ENCODE measurements at places on chromosomes 1 and 21.
A peak's percentile ranks its signal among the peaks of the same experiment; 100 is the strongest.

- DNase-seq, result no peak
Measured at GRCh38 chr1:185532856-185533255, 201.3 kb upstream of the HMCN1 start.

GRCh38 chr1:52677076-52677806 is 20.9 kb downstream of the COA7 start:
- DNase-seq, result no peak

DNA sequence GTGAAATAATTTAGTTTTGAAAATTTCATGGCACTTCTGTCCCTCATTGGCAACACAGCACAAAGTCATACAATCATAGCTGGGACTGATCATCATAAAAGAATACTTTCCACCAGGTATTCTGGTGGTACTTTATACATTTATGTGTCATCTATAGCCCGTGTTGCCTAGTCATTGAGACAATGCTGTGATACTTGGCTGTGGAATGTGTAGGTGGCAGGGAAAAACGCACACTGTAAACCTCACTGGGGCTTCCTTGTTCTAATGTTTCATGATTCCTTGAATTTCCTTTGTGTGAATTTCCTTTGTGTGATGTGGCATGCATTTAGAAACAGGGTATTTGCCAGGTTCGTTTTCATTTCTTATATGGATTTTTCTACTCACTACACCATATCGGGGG is 118.3 kb downstream of the FMN2 start:
- DNase-seq, result no peak

DNA sequence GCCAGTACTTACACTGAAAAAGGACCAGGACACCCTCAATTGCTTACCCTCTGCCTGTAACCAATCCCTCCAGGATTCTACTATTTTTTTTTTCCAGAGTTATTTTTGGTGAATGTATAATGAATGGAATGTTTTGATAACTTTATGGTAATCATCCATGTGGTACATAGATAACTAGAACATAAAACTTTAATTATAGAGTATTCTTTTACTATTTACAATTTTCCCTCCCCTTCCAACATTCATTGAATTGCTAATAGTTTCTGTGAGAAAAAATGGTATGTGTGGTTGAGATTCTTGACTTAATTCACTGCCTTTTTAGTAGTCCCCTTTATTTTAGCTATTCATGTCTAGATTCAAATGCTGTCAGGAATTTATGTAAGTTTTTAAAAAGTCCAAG is 164.6 kb downstream of the CYYR1 start:
- DNase-seq, result no peak

DNA sequence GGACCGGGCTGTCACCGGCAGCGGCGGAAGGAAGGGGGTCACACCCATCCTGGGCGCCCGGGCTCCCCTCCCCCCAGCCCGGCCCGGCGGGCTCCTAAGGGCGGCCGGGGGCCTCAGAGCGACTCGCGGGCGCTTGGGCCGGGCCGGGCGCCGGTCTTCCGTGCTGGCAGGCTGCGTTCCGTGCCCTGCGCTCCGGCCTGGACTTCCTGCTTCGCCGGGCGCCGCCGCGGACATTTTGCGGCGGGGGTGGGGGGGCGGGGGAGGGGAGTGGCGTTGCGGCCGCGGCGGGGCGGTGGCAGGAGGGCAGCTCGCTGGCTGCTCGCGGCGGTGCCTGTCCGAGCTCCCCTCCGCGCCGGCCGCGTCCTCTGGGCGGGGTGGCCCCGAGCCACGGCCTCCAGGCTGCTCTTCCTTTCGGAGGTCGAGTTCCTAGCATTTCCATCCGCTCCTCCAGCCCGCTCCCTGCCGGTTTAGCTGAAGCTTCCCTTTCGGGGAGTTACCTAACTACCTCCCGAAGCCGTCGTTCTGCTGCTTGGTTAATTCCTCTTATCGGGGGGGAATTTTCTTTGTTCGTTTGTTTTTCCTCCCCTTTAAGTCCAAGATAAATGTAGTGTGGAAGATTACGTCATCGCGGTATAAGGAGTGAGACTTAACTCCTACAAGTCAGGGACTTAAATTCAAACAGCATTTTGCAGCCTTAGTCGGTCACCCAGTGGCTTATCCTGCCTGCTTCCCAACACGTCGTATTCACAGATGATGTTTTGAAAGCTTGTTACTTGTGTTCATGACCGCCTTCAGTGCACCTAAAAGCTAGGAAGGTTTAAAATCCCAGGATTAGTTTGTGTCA is 730 bp downstream of the CDC42 start:
- DNase-seq, result no peak

GRCh38 chr1:154006136-154006535 is 15.6 kb downstream of the RPS27 start:
- no peak for DNase-seq

GRCh38 chr1:44740179-44740617 is 561 bp downstream of the KIF2C start:
- no peak for DNase-seq

DNA sequence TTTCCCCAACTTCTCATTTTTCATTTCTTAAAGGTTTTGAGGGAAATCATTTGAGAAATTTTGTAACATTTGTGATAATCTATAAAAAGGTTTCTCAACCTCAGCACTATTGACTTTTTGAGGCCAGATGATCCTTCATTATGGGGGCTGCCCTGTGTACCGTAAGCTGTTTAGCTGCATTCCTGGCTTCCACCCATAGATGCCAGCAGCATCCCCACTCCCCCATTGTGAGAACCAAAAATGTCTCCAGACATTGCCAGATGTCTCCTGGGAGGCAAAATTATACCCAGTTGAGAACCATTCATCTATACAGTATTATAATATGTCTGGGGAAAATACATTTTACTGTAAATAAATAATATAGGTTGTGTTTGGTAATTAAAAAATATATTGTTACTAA is 146.0 kb downstream of the PBX1 start:
- DNase-seq, result no peak

DNA sequence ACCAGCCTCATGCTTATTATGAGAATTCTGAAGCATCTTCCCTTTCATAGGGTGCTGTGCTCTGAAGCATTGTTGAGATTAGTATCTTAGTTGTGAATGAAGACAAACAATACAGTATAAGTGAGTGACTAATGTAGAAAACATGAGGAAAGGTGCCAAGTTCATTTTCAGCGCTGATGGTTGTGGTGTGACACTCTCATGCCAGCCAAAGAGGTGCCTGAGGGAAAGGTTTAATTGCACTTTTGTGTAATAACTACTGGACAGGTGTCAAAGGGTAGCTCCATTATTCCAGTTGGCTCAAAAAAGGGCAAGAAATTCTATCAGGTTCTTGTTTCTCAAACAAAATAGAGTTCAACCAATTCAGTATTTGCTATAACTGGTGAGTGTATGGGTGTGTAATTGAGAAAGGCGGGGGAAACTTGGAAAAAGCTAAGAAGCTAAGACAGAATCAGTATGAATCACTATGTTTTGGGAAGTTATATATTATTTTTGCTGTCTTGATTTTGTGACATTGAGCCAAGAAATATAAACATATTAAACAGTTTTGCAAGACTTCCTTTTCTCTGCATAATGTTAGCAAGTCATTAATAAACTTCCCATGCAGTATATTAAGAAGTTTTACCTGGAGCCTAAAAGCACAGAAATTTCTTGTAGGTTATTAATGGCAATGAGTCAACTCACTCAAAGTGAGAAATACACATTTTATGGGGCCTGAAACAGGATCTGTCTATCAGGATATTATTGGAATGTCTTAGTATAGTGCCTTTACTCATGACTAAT is 31.8 kb downstream of the KCNK2 start:
- DNase-seq, result peak; percentile 84

DNA sequence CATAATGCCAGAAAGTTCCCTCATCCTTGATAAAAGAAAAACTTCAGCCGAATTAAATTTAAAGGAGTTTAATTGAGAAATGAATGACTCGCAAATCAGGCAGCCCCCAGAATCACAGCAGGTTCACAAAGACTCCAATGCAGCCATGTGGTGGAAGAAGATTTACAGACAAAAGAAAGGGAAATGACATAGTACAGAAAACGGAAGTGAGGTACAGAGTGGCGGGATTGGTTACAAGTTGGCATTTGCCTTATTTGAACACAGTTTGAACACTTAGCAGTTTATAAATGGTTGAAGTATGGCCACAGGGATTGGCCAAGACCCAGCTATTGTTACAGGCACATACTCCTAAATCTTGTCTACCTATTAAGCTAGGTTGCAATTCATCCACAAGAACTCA is 46.6 kb downstream of the HIVEP3 start:
- DNase-seq, result no peak

- no peak for DNase-seq
Measured at GRCh38 chr1:173161510-173162221, 45.5 kb downstream of the TNFSF4 start.

DNA sequence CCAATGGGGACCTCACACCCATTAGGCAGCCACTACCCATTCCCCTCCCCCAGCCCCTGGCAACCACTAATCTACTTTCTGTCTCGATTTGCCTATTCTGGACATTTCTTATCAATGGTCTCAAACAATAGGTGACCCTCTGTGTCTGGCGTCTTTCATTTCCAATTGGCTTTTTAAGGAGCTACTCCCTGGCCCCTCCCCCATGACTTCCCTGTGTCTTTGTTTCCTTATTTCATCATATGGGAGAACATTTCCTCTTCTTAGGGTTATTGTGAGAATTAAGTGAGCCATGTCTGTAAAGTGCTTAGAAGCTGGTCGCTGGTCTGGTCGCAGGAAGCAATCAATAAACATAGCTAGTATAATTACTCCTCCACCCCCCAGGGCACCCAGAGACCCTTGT is 80.9 kb downstream of the SPSB1 start:
- DNase-seq, result no peak

DNA sequence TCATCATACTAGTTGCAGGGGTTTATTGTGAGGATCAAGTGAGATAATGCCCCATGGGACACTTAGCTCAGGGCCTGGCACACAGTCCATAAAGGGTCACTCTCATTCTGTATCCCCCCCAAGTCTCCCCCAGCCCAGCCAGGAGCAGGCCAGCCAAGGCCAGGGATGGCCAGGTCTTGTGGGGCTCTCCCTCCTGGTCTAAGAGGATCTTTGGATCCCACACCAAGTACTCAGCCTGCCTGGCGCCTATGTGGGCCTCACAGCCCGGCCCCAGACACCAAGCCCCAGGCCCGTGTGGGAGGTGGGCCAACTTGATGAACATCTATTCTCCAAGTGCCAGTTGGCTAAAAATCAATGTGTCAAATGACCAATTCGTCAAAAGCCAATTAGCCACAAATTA is 117.8 kb downstream of the GLIS1 start:
- DNase-seq, result no peak

DNA sequence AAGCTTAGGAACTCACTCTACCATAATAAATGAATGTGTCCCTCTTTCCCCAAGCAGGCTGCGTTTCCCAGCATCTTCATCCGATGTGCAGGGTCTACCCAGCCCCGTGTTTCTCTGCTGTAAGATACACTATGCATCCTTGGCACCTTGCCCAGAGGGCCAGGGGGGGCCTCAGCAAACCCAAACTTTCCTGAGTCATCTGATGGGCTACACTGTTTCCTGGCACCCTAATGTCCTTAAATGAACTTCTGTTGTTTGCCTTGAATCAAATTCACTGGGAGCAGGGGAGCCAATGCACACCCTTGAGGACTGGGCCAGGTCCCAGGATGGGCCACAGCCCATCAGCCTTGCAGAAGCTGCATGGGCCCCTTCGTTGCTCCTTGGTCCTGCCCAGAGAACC is 145.5 kb downstream of the IGSF21 start:
- DNase-seq, result no peak

DNA sequence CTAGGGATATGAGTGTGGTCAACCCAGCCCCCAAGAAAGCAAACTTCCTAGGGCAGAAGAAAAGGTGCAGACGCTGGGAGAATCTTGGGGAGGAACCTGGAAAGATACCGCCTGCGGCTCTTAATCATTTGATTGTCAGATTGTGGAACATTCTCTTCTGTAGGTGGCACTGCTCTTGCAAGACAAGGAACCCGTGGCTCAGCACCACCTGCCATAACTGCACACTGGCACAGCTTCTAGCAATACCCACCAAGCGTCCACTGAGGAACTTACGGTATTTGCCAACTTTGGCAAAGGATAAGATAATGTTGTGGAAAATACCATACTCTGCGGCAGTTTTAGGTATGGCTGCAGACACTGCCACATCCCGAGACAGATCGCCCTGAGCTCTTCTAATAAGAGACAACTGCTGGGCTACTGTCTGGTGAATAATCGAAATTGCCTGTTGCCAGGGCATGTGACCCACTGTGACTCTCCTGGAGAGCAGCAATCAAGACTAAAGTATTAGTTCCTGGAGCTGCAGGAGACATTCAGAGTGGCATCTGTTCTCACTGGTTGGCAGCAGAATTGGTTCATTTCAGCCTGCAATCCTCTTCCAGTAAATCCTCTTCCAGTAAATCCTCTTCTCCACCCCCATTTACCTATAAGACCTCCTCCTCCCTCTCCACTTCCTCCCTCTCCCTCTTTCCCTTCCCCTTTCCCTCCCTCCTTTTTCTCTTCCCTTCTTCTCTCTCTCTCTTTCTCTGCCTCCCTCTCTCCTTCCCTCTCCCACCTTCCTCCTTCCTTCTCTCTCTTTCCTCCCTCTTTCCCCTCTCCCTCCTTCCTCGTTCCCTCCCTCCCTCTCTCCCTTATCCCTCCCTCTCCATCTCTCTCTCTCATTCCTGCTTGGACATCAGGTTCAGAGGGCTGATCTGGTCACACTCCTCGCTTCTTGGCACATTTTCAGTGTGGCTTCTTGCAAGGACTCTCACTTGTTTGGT is 49.7 kb upstream of the B3GALT5 start:
- no peak for DNase-seq

GRCh38 chr1:229479660-229480399 is 28.3 kb downstream of the NUP133 start:
- DNase-seq, result peak; percentile 2

- no peak for DNase-seq
Measured at GRCh38 chr1:83808536-83808935, 190.4 kb downstream of the TTLL7 start.

GRCh38 chr1:198681831-198682759 is 43.3 kb downstream of the PTPRC start:
- DNase-seq, result peak; percentile 59

DNA sequence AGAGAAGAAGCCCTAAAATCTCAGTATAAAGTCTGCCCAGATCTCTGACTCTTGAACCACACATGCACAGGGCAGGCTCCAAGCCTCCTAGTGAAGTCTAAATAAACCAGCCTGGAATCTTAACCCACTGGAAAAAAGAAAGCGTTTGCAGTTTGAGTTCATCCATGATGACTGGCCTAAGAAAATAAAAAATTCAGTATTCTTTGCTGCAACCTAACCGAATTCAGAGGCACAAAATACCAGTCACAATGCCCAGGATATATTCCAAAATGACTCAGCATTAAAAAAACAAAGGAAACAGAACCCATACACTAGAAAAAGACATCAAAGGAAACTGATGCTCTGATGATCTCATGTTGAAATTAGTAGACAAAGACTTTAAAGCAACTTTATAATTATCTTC is 269.2 kb downstream of the SDCCAG8 start:
- peak; percentile 22 for DNase-seq

- DNase-seq, result no peak
Measured at GRCh38 chr1:61605607-61606321, 119.2 kb downstream of the TM2D1 start.

DNA sequence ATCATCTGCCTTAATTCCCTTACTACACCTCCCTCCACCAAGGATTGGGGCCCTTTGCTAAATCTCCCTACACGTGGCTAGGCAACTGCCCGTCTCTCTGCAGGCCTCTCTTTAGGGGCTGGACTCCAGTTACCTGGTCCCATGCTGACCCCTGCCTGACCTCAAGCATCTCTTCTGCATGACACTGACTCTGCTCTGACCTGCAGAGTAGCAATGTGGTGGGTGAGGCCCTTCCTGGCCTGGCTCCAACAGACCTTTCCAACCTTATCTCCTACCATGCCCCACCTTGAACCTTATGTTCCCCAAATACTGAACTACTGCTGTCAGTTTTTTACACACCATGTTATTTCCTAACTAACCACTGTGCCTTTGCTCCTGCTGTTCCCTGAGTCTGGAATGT is 45.9 kb upstream of the EPS15 start:
- DNase-seq, result no peak

GRCh38 chr1:21232044-21232443 is 55.3 kb upstream of the EIF4G3 start:
- no peak for DNase-seq

Data from epithelial cell of proximal tubule (primary cell).